ENCODE measurements at places on chromosomes 12 and 14. TPM values are rescaled to one million over a fixed set of nuclear protein-coding genes. Genes with fewer than 3 reads are reported as not detected.

GRCh38 chr14:73752297-73752992, 38.3 kb upstream of the PNMA1 start:
- no peaks in the 10 kb centered on the region for H3K27me3 ChIP-seq
- no peaks in the 10 kb centered on the region for H3K36me3 ChIP-seq
- H3K4me1 ChIP-seq, result peaks cover 9% of the 10 kb centered on the region
- no peak for DNase-seq
- H3K4me3 ChIP-seq, result no peak overlapping the region

DNA sequence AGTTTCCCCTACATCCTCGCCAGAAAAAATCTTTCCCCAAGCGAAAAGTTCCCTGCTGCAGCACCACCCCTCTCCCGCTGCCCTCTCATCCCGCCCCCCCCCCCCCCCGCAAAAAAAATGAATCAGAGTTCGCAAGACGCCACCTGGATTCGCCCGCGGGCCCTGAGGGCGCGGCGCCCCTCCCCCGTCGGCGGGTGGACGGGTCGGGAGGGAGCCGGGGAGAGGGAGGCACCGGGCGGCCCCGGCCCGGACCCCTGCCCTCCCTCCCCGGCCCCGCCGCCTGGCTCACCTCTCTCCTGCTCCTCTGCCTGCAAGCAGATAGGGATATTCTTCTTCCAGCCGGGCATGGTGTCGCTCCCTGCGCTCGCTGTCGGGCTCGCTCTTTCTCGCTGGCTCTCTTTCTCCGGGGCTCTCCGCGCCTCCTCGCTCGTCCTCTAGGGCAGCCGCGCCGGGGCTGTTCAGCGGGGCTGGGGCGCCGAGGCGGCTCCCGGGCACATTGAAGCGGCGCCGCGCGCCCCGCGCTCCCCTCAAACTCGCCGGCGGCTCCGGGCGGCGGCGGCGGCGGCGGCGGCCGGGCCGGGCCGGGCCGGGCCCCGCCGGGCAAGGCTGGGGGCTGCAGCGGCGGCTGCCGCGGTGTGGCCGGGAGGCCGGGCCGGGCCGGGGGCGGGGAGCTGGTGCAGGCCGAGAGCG, 200.3 kb upstream of the CAND1 start:
- DNase-seq, result peak; percentile 93
- H3K27ac ChIP-seq, result peak overlapping the region; percentile 73
- H3K4me1 ChIP-seq, result no peaks in the 10 kb centered on the region

DNA sequence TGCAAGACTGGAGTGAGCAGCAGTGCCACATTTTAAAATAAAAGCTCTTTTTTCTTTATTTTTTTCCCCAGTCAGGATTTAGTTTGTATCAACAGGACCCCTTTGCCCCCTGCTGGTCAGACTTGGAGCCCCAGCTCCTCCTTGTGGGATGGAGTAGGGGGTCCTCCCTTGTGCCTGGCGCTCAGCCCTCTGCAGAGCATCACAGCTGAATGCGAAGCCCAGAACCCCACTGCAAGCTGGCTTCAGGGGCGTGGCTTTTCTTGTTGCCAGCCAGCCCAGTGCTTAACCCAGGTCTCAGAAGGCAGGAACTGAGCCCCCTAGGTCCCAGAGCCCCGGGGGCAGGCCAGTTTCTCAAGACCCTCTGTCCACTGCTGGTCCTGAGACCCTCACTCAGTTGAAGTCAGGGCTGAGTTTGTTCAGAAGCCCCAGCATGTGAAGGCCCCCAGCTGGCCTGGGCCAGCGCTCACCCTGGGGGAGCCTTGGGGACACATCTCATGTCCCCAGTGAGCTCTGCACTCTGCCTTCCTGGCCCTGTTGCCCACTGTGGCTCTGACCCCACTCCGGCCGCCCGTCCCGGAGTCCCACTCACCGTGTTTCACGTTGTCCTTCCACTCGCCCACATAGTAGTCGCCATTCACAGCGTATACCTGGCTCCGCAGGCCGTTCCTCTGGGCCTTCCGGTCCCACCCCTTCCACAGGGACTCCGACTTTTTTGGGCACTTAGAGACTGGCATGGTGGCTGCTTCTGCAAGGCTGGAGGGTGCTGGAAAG, 519 bp downstream of the MORN3 start:
- no peak overlapping the region for H3K4me3 ChIP-seq
- DNase-seq, result peak; percentile 94
- no peak overlapping the region for H3K27ac ChIP-seq
- no peaks in the 10 kb centered on the region for H3K36me3 ChIP-seq
- H3K4me1 ChIP-seq, result no peaks in the 10 kb centered on the region
- H3K27me3 ChIP-seq, result no peaks in the 10 kb centered on the region

- H3K27me3 ChIP-seq, result no peaks in the 10 kb centered on the region
- H3K4me1 ChIP-seq, result no peaks in the 10 kb centered on the region
- H3K36me3 ChIP-seq, result no peaks in the 10 kb centered on the region
- H3K27ac ChIP-seq, result no peak overlapping the region
- no peak overlapping the region for H3K4me3 ChIP-seq
Measured at GRCh38 chr14:71209888-71210287, 302.6 kb downstream of the PCNX1 start.

GRCh38 chr14:64117671-64118402, 176.3 kb downstream of the ESR2 start:
- peaks cover 5% of the 10 kb centered on the region for H3K36me3 ChIP-seq
- H3K4me1 ChIP-seq, result no peaks in the 10 kb centered on the region
- DNase-seq, result no peak

- H3K4me3 ChIP-seq, result no peak overlapping the region
- peaks cover 9% of the 10 kb centered on the region for H3K27me3 ChIP-seq
- H3K36me3 ChIP-seq, result no peaks in the 10 kb centered on the region
- H3K27ac ChIP-seq, result no peak overlapping the region
- H3K4me1 ChIP-seq, result peaks cover 14% of the 10 kb centered on the region
Measured at GRCh38 chr12:95949477-95950206, 6.5 kb downstream of the AMDHD1 start.

- H3K36me3 ChIP-seq, result no peaks in the 10 kb centered on the region
- no peak for DNase-seq
- no peaks in the 10 kb centered on the region for H3K4me1 ChIP-seq
- no peak overlapping the region for H3K4me3 ChIP-seq
- H3K27me3 ChIP-seq, result no peaks in the 10 kb centered on the region
Measured at GRCh38 chr14:28596391-28596790, 170.2 kb upstream of the FOXG1 start.

DNA sequence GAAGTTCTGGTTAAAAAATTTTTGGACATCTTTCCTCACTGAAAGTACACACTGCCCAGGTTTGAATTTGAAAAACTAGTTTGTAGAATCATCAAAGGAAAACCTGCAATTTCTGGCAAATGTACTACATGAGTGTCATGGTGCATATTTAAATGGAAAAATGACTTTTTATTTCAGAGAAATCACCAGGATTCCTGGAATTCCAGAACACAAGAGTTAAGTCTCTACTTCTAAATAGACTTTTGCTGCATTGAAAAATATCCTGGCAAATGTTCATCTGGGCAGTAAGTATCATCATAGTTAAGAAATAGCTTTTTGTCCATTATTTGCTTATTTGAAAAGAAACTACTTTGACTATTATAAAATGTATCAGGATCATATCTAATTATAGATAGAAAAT, 275.1 kb downstream of the PRKD1 start:
- no peaks in the 10 kb centered on the region for H3K27me3 ChIP-seq
- no peak overlapping the region for H3K4me3 ChIP-seq
- H3K36me3 ChIP-seq, result no peaks in the 10 kb centered on the region
- no peak overlapping the region for H3K27ac ChIP-seq
- no peaks in the 10 kb centered on the region for H3K4me1 ChIP-seq
- no peak for DNase-seq

GRCh38 chr14:33967138-33967537, 16.3 kb upstream of the EGLN3 start:
- H3K4me3 ChIP-seq, result no peak overlapping the region
- peaks cover 12% of the 10 kb centered on the region for H3K4me1 ChIP-seq
- H3K36me3 ChIP-seq, result no peaks in the 10 kb centered on the region
- DNase-seq, result no peak

GRCh38 chr14:75450381-75451276, 22.8 kb downstream of the JDP2 start:
- no peaks in the 10 kb centered on the region for H3K36me3 ChIP-seq
- no peak overlapping the region for H3K27ac ChIP-seq
- H3K27me3 ChIP-seq, result no peaks in the 10 kb centered on the region
- peaks cover 16% of the 10 kb centered on the region for H3K4me1 ChIP-seq

DNA sequence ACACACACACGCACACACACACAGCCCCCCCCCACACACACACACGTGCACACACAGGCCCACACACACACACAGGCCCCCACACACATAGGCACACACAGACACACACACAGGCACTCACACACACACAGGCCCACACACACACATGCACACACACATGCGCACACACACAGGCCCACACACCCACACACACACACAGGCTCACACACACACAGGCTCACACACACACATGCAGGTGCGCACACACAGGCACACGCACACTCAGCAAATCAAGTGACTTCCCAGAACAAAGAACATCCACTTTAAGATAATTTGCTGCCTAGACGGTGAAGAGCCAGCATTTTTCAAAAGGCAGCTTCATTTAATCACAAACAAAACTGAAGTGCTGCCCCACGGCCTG, 78.5 kb upstream of the FBRSL1 start:
- no peak overlapping the region for H3K4me3 ChIP-seq
- no peak overlapping the region for H3K27ac ChIP-seq
- DNase-seq, result no peak
- no peaks in the 10 kb centered on the region for H3K36me3 ChIP-seq

- H3K27me3 ChIP-seq, result no peaks in the 10 kb centered on the region
- H3K27ac ChIP-seq, result no peak overlapping the region
- H3K4me3 ChIP-seq, result peak overlapping the region; percentile 92
- no peak for DNase-seq
- peaks cover 21% of the 10 kb centered on the region for H3K36me3 ChIP-seq
Measured at GRCh38 chr14:55028066-55028465, 1.0 kb downstream of the SOCS4 start.

GRCh38 chr14:89139404-89140247, 277.4 kb downstream of the FOXN3 start:
- H3K4me3 ChIP-seq, result no peak overlapping the region
- H3K27ac ChIP-seq, result no peak overlapping the region
- H3K27me3 ChIP-seq, result no peaks in the 10 kb centered on the region
- DNase-seq, result peak; percentile 74
- no peaks in the 10 kb centered on the region for H3K36me3 ChIP-seq
- no peaks in the 10 kb centered on the region for H3K4me1 ChIP-seq

DNA sequence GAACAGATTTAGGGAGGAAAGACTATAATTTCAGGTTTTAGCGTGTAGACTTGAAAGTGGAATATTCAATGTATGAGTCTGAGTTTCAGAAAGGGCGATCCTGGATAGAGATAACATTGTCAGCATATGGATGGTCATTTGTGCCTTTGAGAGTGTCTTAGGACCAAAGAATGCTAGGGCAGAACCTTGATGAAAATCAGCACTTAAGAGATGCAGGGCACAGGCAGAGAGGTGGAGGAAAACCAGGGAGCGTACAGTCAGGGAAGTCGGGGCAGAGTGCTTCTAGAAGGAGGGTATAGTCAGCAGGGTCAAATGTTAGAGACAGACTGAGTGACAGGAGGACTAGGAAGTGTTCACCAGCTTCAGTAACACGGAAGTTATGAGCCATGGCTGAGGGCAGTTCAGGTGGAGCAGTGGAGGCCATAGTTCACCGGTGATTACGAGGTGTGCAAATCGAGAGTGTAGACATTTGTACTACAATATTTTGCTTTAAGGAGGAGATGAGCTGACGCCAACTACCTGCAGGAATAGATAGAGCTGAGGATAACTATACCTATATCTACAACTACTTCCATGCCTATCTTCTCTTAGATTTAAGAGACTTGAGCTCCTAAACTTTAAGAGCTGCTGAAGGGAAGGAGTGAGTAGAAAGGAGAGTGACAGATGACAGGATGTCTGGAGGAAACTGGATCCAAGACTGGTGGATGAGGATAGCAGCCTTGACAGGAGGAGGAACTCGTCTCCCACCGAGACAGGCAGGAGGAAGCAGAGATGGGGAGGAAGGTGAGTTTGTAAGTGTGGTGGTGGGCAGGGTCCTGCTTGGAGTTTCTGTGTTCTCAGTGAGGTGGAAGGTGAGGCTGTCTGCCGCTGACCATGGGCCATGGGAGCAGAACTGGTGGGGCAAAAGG, 6.5 kb downstream of the CBLN3 start:
- H3K27me3 ChIP-seq, result peaks cover 37% of the 10 kb centered on the region
- no peak for DNase-seq
- no peaks in the 10 kb centered on the region for H3K4me1 ChIP-seq
- no peak overlapping the region for H3K4me3 ChIP-seq

- peaks cover 32% of the 10 kb centered on the region for H3K36me3 ChIP-seq
- H3K27me3 ChIP-seq, result no peaks in the 10 kb centered on the region
- no peak for DNase-seq
- H3K4me1 ChIP-seq, result peaks cover 3% of the 10 kb centered on the region
Measured at GRCh38 chr12:22692964-22693555, 68.1 kb downstream of the ETNK1 start.

DNA sequence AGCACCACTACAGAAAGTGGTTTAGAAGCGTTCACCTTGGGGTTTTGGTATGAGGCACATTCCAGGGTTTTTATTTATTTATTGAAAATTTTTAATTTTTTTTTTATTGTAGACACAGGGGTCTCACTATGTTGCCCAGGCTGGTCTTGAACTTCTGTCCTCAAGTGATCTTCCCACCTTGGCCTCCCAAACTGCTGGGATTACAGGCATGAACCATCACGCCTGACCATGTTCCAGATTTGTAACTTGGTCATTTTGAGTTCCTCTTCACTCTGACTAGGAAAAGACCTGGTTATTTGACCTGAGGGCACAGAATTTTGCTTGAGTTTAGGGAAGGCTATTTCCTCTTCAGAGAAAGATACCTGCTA, 3.1 kb downstream of the MLEC start:
- H3K4me1 ChIP-seq, result no peaks in the 10 kb centered on the region
- no peaks in the 10 kb centered on the region for H3K27me3 ChIP-seq
- DNase-seq, result no peak
- H3K36me3 ChIP-seq, result peaks cover 25% of the 10 kb centered on the region
- no peak overlapping the region for H3K27ac ChIP-seq

The L2HGDH gene
- 15.9 TPM for total RNA-seq

The DLGAP5 gene
- 112 TPM for total RNA-seq

The ESRRB gene
- 1.0 TPM for total RNA-seq

The CISTR gene
- total RNA-seq, result not detected

The CDCA3 gene
- 71.4 TPM for total RNA-seq

The R3HDM2 gene
- 82.7 TPM for total RNA-seq

The CMTM5 gene
- 0.40 TPM for total RNA-seq
